ENCODE measurements at places on chromosomes 3 and 15. TPM values are rescaled to one million over a fixed set of nuclear protein-coding genes. Genes with fewer than 3 reads are reported as not detected.

The ERC2 gene
- total RNA-seq, result not detected

DNA sequence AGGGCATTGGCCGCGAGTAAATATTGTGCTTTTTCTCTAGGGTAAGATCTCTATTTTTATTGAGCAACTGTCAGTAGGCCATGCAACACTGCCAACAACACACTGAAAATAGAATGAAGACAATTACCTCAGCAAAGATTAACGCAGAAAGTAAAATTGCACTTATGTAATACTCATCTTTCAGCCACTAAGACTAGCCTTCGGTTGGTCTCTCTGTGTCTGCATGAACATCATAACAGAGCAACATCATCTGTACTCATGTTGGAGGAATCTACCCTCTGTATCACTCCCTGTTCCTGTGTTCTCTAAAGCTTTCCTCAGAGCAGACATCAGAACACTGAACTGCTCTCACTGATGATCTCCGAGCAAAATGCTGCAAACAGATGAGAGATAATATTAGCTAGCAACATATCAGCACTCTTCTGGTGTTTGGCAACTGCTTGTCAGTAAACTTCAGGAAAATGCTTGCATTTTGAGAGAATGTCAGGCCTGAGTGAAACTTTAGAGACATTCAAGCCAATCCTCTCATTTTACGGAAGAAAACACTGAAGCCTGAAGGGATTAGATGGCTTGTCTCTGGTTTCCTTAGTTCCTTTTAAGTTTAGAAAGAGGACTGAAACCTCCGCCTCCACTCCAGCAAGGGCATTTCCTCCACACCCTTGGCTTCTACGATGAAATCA, 8.4 kb upstream of the LRRC3B start:
- no peak for DNase-seq

The THRB gene
- not detected for total RNA-seq

The CNTN3 gene
- total RNA-seq, result not detected

The CYP1A2 gene
- total RNA-seq, result not detected

- no peak for DNase-seq
These were observed 8.9 kb downstream of the CISH start for GRCh38 chr3:50602595-50603191.
